ENCODE measurements at places on chromosomes 5 and 9. TPM values are rescaled to one million over a fixed set of nuclear protein-coding genes. Genes with fewer than 3 reads are reported as not detected.

GRCh38 chr5:149387081-149387631 is 8.1 kb upstream of the IL17B start:
- H3K36me3 ChIP-seq = no peaks in the 10 kb centered on the region
- H3K27me3 ChIP-seq = no peaks in the 10 kb centered on the region
- no peak for DNase-seq
- H3K4me3 ChIP-seq = no peak overlapping the region
- peak overlapping the region; percentile 67 for H3K27ac ChIP-seq
- H3K4me1 ChIP-seq = peaks cover 20% of the 10 kb centered on the region

DNA sequence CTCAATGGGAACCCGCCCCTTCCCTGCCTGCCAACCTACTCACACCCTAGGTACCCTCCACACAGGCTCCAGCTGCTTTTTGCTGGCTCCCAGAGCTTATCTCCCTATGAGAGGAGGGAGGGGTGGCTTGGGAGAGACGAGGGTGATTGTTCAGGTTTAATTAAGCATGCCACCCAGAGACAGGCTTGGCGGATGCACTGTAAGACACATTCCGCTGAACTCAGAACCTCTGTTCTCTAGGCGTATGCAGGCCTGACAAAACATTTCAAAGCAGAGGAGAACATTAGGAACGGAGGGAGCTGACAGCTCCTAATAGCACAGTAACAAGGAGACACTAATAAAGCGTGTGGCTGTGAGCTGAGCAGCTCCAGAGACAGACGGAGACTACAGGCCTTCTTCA is 80.1 kb downstream of the TRIM32 start:
- DNase-seq = no peak
- H3K27me3 ChIP-seq = no peaks in the 10 kb centered on the region
- H3K4me1 ChIP-seq = no peaks in the 10 kb centered on the region
- no peak overlapping the region for H3K4me3 ChIP-seq
- H3K36me3 ChIP-seq = no peaks in the 10 kb centered on the region
- no peak overlapping the region for H3K27ac ChIP-seq

DNA sequence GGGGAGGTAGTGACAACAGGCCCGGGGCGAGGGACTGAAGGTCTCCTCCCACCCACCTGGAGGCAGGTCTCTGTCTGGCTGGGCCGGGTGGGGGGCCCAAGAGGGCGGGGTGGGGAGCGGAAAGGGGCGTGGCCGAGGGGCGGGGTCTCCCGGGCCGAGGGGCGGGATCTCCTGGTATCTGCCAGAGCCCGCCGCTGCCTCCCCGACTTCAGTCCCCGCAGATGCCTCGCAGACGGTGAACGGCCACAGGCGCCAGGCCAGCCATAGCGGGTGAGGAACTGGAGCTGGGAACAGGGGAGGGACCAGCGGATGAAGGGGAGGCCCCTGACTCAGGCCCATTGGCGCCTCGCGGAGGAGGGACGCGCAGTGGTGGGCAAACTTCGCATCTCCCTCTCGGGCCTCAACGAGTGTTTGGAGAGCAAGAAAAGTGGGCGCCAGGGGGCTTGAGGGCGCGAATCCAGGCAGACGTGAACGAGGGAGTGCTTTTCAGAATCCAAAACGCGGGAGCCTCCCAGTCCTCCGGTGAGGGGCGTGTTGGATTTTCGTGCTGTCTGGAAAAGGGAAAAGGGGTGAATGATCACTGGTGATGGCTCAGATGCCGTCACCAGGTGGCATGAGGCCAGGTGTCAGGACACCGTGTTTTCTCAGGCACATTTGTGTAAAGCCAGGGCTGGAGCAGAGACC is at the start of gene ADGRD2:
TSS of gene ADGRD2 (plus strand) at position 211 of the 684 bp plus-strand sequence. CDS start 1,216 bp downstream, outside the sequence.
- peak; percentile 65 for DNase-seq
- H3K36me3 ChIP-seq = no peaks in the 10 kb centered on the region
- peaks cover 28% of the 10 kb centered on the region for H3K27me3 ChIP-seq
- H3K27ac ChIP-seq = no peak within 1 kb of the TSS

DNA sequence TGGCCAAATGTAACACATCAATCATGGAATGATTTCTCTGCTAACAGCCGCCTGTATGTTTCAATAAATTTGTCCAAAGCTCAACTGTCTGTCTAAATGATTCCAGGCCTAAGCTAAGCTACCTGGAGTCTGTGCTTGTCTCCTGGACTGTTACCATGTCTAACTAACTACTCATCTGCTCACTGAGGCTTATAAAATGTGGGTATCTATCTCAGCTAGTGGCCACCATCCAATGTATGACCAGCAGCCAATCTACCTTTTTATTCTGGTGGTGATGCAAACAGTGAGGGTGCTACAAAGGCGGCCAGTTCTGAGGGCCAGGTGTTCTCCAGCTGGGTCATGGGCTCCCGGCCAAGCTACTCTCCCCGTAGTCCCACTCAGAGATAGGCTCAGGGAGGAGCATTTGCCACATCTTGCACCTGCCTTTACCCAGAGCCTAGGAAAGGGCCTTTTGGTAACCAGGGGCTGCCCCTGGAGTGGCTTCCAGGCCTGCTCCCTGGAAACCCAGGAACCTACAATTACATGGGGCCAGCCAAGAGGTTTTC is 59.1 kb downstream of the PFDN1 start:
- no peak overlapping the region for H3K4me3 ChIP-seq
- peak overlapping the region; percentile 22 for H3K27ac ChIP-seq
- H3K27me3 ChIP-seq = no peaks in the 10 kb centered on the region
- DNase-seq = no peak
- H3K4me1 ChIP-seq = peaks cover 27% of the 10 kb centered on the region

DNA sequence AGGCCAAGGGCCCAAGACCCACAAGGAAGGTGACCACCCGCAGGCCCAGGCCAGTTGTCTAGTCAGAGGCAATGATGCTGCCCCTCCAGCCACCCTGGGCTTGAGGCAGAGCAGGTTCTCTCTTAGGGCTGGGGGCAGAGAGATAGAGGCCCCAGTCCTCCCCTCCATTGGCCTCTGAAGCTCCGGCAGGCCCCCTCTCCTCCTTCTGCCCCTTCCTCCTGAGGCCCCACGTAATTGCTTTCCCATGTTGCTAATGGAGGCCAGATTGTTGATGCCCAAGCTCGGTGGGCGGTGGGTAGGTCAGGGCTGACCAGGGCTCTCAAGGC is 26.6 kb upstream of the ENHO start:
- H3K27ac ChIP-seq = no peak overlapping the region
- H3K36me3 ChIP-seq = no peaks in the 10 kb centered on the region
- H3K27me3 ChIP-seq = peaks cover 8% of the 10 kb centered on the region
- H3K4me1 ChIP-seq = peaks cover 11% of the 10 kb centered on the region
- no peak for DNase-seq
- H3K4me3 ChIP-seq = no peak overlapping the region

- H3K4me3 ChIP-seq = no peak overlapping the region
- H3K36me3 ChIP-seq = no peaks in the 10 kb centered on the region
- DNase-seq = no peak
- peaks cover 4% of the 10 kb centered on the region for H3K4me1 ChIP-seq
- no peak overlapping the region for H3K27ac ChIP-seq
- H3K27me3 ChIP-seq = no peaks in the 10 kb centered on the region
These were observed 24.3 kb downstream of the TTC39B start for GRCh38 chr9:15282567-15283285.

DNA sequence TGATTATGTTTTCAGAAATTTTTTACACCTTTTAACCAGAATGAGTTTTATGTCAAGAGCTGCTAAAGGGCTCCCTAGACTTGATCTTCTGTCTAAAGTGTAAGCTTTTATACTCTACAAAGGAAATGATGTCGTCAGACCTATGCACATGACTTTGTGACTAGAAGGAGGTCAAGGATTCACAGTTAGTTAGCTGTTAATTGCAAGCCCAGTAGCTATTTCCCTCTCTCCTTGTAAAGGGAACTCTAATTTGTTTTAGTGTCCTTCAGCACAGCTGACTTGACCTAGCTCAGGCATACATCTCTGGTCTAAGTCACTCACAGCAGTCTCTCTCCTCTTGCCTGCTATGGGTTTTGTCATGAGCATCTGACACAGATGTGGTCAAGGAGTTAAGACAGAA is 173.5 kb upstream of the NREP start:
- peaks cover 8% of the 10 kb centered on the region for H3K4me1 ChIP-seq
- no peak overlapping the region for H3K4me3 ChIP-seq
- no peaks in the 10 kb centered on the region for H3K36me3 ChIP-seq
- H3K27me3 ChIP-seq = no peaks in the 10 kb centered on the region

DNA sequence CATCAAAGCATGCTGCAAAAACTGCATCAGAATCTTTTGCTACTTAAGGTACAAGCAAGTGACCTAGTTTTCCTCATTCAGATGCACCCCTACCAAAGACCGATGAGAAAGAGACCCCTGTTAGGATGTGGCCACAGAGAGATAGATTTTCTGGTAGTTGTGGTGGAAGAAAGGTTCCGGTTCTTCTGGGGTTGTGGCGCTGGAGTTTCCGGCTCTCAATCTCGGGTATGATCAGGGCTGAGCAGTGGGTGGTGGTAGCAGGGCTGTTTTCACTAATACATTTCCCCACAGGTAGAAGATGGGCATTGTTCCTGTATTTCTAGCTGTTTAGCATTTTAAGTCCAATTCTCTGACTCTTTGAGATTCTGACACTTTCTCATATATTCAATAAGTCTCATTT is 58.4 kb downstream of the PCSK1 start:
- no peak overlapping the region for H3K27ac ChIP-seq
- H3K4me3 ChIP-seq = no peak overlapping the region
- DNase-seq = no peak
- H3K4me1 ChIP-seq = no peaks in the 10 kb centered on the region

GRCh38 chr5:15858326-15858725 is 321.3 kb downstream of the MARCHF11 start:
- H3K27ac ChIP-seq = no peak overlapping the region
- H3K4me3 ChIP-seq = no peak overlapping the region
- H3K4me1 ChIP-seq = no peaks in the 10 kb centered on the region
- no peaks in the 10 kb centered on the region for H3K36me3 ChIP-seq
- no peaks in the 10 kb centered on the region for H3K27me3 ChIP-seq

GRCh38 chr5:41539454-41539853 is 29.1 kb upstream of the PLCXD3 start:
- no peak for DNase-seq
- H3K27ac ChIP-seq = no peak overlapping the region
- H3K4me3 ChIP-seq = no peak overlapping the region
- no peaks in the 10 kb centered on the region for H3K4me1 ChIP-seq
- H3K27me3 ChIP-seq = no peaks in the 10 kb centered on the region

DNA sequence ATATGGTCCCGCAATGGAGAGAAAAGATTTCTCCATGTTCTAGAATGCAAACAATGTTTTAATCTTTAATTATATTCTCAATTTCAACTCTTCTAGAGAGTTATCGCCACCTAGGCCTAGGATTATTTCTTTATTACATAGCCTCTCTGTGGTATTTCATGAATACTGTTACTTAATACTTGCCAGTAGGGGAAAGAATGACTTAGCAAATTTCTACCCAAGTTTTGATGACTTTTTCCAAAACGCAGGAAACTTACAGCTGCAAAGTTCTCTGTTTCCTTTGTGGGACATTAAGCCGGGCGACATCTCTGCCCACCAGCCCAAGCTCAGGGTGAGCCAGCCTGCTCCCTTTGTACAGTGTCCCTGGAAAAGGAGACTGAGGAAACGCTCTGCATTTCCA is 73.8 kb downstream of the MED27 start:
- H3K27me3 ChIP-seq = no peaks in the 10 kb centered on the region
- no peak for DNase-seq
- H3K27ac ChIP-seq = no peak overlapping the region
- H3K36me3 ChIP-seq = no peaks in the 10 kb centered on the region

DNA sequence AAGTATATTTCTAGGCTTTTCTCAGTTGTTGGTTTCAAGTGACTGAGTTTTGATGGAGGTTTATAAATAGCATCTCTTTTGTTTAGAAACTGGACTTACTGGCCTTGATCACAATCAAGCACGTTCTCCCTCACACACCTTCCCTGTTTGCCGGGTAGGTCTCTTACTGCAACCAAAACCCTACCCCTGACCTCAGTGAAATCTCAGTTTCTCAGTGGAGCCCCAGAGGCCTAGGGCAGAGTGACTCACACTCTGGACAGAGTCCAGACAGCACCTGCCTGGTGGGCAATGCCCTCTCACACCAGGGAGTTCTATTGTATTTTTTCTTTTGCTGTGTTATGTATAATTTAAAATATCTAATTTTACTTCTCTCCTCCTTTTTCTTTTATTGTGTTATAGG is 48.4 kb upstream of the EPB41L4B start:
- H3K4me1 ChIP-seq = no peaks in the 10 kb centered on the region
- no peaks in the 10 kb centered on the region for H3K27me3 ChIP-seq
- H3K27ac ChIP-seq = no peak overlapping the region
- peak; percentile 22 for DNase-seq
- H3K36me3 ChIP-seq = no peaks in the 10 kb centered on the region

GRCh38 chr5:35180046-35180445 is 50.2 kb downstream of the PRLR start:
- H3K27me3 ChIP-seq = no peaks in the 10 kb centered on the region
- no peaks in the 10 kb centered on the region for H3K36me3 ChIP-seq
- peaks cover 8% of the 10 kb centered on the region for H3K4me1 ChIP-seq
- DNase-seq = no peak
- no peak overlapping the region for H3K27ac ChIP-seq

GRCh38 chr5:65102976-65103711 is 334.4 kb downstream of the CWC27 start:
- H3K4me1 ChIP-seq = peaks cover 19% of the 10 kb centered on the region
- peak; percentile 67 for DNase-seq
- H3K36me3 ChIP-seq = no peaks in the 10 kb centered on the region
- H3K27ac ChIP-seq = peak overlapping the region; percentile 94
- H3K4me3 ChIP-seq = peak overlapping the region; percentile 20
- H3K27me3 ChIP-seq = no peaks in the 10 kb centered on the region

- H3K4me1 ChIP-seq = no peaks in the 10 kb centered on the region
- no peak for DNase-seq
- H3K27ac ChIP-seq = no peak overlapping the region
- H3K36me3 ChIP-seq = no peaks in the 10 kb centered on the region
- no peaks in the 10 kb centered on the region for H3K27me3 ChIP-seq
These were observed 36.9 kb downstream of the PARP8 start for GRCh38 chr5:50703367-50703666.

DNA sequence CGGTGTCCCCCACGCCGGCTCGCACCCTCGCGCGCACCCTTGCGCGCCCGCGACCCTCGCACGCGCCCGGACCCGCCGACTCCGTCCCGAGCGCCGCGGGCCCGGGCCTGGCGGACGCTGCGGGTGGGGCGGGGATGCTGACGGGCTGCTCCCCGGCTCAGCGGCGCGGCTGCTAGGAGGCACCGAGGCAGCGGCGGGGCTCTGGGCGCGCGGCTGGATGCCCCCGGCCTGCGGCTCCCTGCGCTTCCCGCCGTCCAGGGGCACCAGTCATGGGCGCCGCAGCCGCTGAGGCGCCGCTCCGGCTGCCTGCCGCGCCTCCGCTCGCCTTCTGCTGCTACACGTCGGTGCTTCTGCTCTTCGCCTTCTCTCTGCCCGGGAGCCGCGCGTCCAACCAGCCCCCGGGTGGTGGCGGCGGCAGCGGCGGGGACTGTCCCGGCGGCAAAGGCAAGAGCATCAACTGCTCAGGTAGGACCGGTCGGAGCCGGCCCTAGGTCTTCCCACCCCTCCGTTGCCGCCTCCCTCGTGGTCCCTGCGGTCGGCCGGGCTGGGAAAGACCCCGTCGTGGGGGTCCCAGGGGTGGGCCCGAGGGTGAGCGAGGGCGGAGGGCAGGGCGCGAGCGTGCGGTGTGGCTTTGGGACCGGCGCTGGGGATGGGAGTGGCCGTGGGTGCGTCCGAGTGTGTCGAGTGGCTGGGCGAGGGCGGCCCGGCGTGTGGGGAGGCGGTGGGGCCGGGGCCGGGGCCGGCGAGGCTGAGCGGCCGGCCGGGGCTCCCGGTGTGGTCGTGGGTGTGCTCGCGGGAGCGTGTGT is 530 bp downstream of the TMEFF1 start:
- peak; percentile 71 for DNase-seq
- H3K4me1 ChIP-seq = peaks cover 4% of the 10 kb centered on the region
- no peaks in the 10 kb centered on the region for H3K27me3 ChIP-seq
- H3K4me3 ChIP-seq = peak overlapping the region; percentile 87

The COL23A1 gene
- 5.1 TPM for total RNA-seq

The TMC1 gene
- total RNA-seq = not detected

The FOXE1 gene
- total RNA-seq = 0.88 TPM

The SV2C gene
- under 0.01 TPM for total RNA-seq

The RNF183 gene
- 0.43 TPM for total RNA-seq

The MAP3K1 gene
- total RNA-seq = 38.2 TPM
